ENCODE measurements at places on chromosomes 11 and 22.

GRCh38 chr22:35229865-35230264 is 27.4 kb upstream of the HMGXB4 start:
- no peak for DNase-seq

- DNase-seq = peak; percentile 88
Measured at GRCh38 chr11:59754859-59755700, at the start of gene STX3. Gene STX3 (plus strand): TSS chr11:59755376. CDS start chr11:59755606, 230 bp downstream.

DNA sequence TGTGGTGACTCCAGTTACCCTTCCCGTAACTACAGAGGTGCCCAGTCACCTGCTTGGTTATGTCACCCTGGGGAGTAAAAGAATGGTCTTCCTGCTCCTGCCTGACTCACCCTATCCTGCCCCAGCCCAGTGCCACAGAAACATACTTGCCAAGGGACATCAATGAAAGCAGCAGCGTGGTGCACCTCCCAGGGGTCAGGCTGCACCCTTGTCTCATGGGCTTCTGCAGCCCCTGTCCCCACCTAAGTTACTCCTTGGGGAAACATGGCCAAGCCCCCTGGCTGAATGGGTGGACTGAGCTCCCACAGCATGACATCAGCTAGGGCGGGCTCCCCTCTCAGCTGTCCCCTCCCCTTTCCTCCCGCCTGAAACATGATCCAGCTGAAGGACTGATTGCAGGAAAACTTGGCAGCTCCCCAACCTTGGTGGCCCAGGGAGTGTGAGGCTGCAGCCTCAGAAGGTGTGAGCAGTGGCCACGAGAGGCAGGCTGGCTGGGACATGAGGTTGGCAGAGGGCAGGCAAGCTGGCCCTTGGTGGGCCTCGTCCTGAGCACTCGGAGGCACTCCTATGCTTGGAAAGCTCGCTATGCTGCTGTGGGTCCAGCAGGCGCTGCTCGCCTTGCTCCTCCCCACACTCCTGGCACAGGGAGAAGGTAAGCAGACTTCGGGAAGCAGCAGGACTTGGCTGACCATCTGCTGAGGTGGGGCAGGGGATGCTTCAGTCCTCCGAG is at the start of gene HTR3A:
HTR3A (plus strand) TSS at position 368 of the 730 bp plus-strand sequence; CDS start at position 586, 218 bp downstream.
- DNase-seq = peak; percentile 84

- DNase-seq = peak; percentile 86
Measured at GRCh38 chr11:122720107-122720881, 64.8 kb downstream of the UBASH3B start.

DNA sequence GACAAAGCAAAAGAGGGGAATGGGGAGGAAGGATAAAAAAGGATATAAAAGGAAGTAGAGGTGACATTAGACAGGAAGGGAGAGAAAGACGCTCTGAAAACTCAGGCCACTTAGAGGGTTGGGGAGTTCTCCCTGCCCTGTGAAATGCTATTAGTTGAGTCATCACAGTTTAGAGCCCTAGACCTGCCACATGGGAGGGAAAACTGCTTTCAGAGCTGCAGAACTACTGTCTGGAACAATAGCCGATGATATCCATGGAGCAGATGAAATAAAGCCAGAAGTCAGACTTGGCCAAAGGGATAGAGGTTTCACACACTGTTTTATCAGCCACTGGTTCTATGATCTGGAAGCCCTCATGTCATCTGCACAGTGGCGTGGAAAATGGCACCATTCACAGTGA is 157.9 kb downstream of the NCAM1 start:
- DNase-seq = peak; percentile 84

Data from islet precursor cell (in vitro differentiated cells).